ENCODE measurements at places on chromosomes 1 and 21.

DNA sequence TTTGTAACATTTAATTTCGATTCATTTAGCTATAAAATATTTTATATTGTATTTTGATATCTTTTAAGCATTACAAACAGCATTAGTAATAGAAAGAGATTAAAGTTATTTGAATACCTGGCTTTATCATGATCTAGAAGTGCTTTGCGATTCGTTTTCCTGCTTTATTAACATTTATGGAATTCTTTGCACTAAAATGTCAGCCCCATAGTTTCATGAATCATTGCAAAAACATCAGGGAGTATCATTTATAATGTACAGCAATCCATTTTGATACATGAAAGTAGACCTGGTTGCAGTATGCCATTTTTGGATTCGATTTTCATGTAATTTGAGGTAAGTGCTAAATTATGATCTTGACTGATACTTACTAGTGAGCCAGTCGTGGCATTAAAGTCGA, 108.0 kb upstream of the DPYD start:
- DNase-seq = no peak

- DNase-seq = no peak
Observed at GRCh38 chr1:2091611-2092604, 41.7 kb downstream of the PRKCZ start.

GRCh38 chr1:64940025-64940424, 26.3 kb downstream of the JAK1 start:
- no peak for DNase-seq

- DNase-seq = no peak
Observed at GRCh38 chr1:145986551-145986950, 9.8 kb downstream of the TXNIP start.

DNA sequence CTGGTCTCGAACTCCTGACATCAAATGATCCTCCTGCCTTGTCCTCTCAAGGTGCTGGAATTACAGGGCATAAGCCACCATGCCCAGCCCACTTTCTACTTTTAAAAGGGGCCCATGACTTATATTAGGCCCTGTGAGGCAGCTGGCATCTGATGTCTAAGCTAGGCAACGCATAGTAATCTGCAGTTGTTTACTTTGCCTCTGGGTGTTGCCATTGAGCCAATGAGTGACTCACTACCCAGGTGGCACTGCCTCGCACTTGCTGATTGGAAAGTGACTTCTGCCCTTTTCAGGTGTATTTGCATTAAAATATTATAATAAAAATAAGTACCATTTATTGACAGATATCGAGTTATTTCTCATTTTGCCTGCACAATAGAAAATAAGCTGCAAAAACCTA, 84.9 kb downstream of the KIF14 start:
- peak; percentile 71 for DNase-seq

DNA sequence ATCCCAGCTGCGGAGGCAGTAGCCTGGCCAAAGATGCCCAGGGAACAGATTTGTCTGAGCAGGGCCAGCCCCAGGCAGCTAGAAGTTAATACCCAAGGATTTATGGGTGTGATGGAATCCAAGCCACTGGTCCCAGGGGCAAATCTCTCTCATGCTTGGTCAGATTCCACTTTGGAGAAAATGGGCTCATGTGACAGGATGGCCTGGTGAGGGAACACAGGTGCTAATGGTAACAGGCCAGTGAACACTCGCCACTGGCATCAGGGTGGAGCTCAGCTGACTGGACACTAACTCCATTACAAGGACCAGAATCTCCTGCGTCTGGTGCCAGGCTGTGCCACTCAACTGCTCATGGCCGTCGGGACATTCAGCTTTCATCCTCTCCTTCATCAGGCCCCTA, 12.0 kb downstream of the MDM4 start:
- no peak for DNase-seq

- no peak for DNase-seq
Observed at GRCh38 chr21:34116569-34116968, 43.2 kb downstream of the MRPS6 start.

DNA sequence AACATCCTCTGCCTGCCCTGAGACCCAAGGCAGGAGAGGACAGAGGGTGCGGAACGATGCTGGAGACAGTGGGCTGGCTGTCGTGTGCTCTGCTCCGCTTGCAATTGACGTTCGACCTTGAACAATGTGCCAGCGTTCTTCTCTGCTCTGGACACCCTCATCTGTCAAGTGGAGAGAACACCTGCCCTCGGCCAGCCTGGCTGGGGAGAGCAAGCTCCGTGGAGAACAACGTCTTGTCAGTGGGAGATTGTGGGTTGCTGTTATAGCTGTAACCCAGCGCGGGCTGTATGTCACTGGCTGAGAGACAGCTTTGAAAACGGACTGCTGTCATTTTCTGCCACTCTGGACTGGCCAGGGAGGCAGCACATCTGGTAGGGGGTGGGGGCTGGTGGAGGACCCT, 14.7 kb downstream of the KIAA1614 start:
- no peak for DNase-seq

- no peak for DNase-seq
Observed at GRCh38 chr1:38093569-38094520, 47.3 kb upstream of the POU3F1 start.

DNA sequence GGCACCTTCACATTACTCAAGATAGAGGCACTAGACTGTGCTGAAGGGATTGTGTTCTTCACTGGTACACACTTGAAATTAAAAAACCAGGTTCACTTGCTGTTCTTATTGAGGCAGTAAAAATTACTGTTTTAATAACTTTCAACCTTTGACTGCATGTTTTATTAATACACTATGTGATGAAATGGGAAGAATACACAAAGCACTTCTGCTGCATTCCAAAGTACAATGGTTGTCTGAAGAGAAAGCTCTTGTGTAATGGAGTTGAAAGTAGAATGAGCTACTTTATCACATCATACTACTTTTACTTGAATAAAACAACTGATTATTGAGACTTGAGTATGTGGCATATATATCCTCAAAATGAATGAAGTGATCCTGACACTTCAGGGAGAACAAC, 49.7 kb downstream of the LRRC8C start:
- DNase-seq = no peak

DNA sequence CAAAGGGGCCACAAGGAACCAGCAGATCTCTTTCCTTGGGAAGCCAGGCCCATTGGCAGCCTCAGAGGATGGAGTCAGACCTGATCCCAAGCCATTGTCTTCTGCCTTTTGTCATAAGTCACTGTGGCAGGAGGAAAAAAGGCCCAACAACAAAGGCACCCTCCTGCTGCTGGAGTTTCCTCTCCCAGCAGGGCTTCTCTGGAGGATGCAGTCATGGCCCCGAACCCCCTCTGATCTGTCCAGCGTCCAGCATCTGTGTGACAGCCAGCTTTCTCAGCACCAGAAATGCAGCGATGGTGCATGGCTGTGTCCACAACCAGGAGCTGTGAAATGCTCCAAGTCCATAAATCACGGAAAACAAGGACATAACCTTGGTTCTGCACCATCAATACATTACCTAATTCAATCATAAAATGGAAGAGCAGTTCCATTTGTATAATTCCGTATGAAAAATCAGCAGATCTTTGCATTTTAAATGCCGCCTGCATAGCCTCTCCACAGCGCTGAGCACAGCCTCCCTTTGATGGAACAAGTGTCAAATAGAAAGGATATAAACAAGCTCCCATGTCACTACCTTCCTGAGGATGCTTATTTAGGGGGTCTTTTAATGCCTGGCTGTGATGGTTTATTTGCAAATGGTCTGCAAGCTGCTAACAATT, 30.6 kb downstream of the AJAP1 start:
- DNase-seq = no peak

DNA sequence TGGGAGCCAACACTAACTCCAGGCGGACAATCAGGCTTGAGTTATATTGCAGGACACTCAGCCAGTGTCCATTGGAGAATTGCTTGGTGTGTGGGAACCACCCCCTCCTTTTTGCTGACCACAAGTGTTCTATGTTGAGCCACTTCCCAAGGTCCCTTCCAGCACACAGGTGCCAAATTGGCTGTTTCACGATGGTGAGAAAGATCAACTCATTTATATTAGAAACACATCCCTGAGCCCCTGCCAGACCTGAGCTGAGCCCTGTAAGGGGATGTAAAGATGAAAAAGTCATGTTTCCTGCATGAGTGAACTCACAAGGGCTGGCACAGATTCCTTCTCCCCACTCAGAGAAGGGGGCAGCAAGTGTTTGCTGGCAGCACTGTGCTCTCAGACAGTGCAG, 96.5 kb downstream of the KCNN3 start:
- DNase-seq = no peak

DNA sequence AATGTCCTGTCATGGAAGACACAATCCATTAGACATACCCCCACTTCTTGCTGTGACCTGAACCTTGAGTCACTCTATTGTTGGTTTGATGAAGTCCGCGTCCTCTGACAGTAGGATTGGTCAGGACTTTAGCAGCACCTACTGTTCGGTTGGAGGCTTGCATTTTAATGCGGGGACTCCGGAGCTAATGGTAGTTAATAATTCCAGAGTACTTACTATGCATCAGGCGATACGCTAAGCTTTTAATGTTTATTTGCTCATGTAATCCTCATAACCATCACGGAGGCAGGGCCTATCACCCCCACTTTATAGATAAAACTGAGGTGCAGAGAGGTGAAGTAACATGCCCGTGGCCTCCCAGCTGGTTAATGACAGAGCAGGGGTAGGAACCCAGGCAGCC, 7.9 kb upstream of the ELF3 start:
- no peak for DNase-seq

GRCh38 chr1:53328541-53329499, 950 bp upstream of the LRP8 start:
- peak; percentile 17 for DNase-seq

DNA sequence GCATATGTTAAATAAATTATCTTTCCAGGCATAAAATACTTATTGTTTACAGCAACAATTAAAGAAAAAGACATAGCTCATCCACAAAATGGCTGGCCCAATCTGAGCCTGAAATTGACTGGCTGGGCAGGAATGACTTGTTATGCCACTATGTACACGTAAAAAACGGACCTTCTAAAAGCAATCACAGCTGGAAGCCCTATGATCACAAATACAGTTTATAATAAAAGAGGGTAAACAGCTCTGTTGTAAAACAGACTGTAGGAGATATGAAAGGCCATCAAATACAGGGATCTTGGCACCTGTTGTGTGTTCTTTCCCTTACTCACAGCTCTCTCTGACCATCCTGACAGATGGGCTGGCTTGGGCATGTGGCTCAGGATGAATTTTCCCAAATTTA, 70.5 kb upstream of the DMRTA2 start:
- DNase-seq = no peak

DNA sequence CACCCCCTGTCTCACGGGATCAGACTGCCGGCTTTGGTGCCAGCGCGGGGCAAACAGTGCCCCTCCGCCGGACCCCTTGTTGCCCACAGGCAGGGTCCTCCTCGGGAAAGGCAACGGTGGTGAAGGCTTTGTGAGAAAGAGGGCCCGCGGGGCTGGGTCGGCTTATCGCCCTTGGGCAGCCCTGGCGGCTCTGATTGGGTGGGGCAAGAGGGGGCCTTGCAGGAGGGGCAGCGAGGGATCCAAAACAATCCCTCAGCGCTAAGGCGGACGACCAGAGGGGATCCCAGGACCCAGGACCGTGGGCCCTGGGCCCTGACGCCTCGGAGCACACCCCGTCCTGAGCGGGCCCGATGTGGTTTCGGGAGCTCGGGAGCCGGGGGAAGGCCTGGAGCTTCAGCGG, 3.9 kb upstream of the ZNF678 start:
- no peak for DNase-seq

GRCh38 chr1:89918794-89919155, 76.1 kb upstream of the ZNF326 start:
- DNase-seq = no peak

- DNase-seq = peak; percentile 77
Observed at GRCh38 chr1:116498789-116499628, 71.8 kb downstream of the CD58 start.

DNA sequence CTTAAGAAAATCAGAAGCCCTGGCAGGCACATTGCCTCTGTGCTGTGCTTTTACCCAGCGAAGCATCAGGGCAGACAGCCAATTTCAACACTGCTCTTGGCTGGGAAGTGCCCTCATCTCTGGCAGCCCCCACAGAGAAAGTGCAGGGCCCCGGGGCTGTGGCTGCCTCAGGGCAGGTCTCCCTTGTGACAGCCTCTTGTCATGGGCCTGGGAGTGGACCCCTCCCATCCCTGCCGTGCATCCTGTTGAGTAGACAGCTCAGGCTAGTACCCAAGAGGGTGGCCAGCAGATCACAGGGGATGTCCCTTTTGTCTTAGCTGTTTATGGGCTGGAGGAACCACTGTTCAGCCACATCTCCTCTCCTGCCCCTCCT, 23.3 kb downstream of the TTC34 start:
- no peak for DNase-seq

- no peak for DNase-seq
Observed at GRCh38 chr1:51433972-51434510, 85.0 kb downstream of the EPS15 start.

Measured in NAMALWA (cell line).